ENCODE measurements at places on chromosomes 3 and 15. TPM values are rescaled to one million over a fixed set of nuclear protein-coding genes. Genes with fewer than 3 reads are reported as not detected.

The FSIP1 gene
- total RNA-seq: 0.68 TPM

The LRTM1 gene
- total RNA-seq: not detected

The GOLGA8S gene
- 0.05 TPM for total RNA-seq

GRCh38 chr15:99981839-99982658 is 248.8 kb upstream of the LYSMD4 start:
- no peak overlapping the region for H3K4me3 ChIP-seq
- no peak for DNase-seq
- H3K4me1 ChIP-seq: no peaks in the 10 kb centered on the region
- H3K27ac ChIP-seq: no peak overlapping the region

DNA sequence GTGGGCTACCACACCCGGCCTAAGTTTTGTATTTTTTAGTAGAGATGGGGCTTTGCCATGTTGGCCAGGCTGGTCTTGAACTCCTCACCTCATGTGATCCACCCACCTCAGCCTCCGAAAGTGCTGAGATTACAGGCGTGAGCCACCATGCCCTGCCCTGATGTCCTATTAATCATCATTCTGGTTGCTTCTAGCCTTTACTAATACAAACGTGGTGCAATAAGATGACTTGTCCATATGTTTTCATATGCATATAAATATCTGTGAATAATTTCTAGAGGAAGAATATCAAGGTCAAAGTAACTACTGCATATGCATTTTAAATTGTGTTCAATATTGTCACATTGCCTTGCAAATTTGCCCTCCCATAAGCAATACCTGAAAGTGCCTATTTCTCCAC is 25.5 kb upstream of the PDHB start:
- no peak overlapping the region for H3K27ac ChIP-seq
- H3K36me3 ChIP-seq: peaks cover 14% of the 10 kb centered on the region
- H3K4me1 ChIP-seq: peaks cover 9% of the 10 kb centered on the region
- no peaks in the 10 kb centered on the region for H3K27me3 ChIP-seq

GRCh38 chr15:44489464-44489863 is 47.5 kb upstream of the EIF3J start:
- H3K4me3 ChIP-seq: no peak overlapping the region
- no peaks in the 10 kb centered on the region for H3K27me3 ChIP-seq
- H3K27ac ChIP-seq: peak overlapping the region; percentile 55
- H3K36me3 ChIP-seq: peaks cover 30% of the 10 kb centered on the region
- H3K4me1 ChIP-seq: peaks cover 39% of the 10 kb centered on the region
- DNase-seq: no peak

DNA sequence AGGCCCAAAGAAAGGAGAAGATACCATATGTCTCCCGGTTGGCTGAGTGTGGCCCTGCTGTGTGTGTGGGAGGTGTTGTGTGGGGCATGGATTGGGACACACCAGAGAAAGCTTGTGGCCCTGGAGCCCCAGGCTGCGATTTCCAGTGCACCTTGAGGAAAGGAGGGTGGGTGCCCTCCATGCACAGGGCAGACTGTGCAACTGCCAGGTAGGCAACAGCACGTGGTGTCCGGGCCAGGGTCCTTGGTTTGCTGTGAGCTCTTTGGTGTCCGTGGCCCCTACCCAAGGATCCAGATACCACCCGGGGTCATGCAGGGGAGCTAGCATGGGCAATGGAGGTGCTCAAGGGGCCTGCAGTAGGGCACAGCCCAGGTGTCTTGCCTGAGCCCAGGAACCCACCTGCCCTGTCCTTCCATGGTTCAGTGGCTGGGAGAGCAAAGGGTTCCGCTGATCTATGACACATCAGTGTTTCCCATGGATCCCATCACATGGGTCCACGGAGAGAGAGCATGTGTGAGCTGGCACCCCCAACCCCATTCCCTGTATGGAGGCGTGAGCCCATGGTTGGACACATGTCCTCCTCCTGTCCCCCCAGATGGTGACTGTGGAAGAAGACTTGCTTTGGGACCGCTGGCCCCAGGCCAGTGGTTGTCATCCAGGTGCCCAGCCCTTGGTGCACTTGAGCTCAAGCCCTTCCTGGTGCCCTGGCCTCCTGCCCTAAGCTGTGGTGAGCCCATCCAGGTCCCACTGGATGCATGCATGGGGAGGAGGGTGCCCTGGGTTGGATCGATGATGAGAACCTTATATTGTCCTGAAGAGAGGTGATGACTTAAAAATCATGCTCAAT is 223.4 kb downstream of the SNRPN start:
- H3K27me3 ChIP-seq: no peaks in the 10 kb centered on the region
- peaks cover 7% of the 10 kb centered on the region for H3K36me3 ChIP-seq
- DNase-seq: no peak
- no peak overlapping the region for H3K4me3 ChIP-seq
- H3K27ac ChIP-seq: no peak overlapping the region
- no peaks in the 10 kb centered on the region for H3K4me1 ChIP-seq

DNA sequence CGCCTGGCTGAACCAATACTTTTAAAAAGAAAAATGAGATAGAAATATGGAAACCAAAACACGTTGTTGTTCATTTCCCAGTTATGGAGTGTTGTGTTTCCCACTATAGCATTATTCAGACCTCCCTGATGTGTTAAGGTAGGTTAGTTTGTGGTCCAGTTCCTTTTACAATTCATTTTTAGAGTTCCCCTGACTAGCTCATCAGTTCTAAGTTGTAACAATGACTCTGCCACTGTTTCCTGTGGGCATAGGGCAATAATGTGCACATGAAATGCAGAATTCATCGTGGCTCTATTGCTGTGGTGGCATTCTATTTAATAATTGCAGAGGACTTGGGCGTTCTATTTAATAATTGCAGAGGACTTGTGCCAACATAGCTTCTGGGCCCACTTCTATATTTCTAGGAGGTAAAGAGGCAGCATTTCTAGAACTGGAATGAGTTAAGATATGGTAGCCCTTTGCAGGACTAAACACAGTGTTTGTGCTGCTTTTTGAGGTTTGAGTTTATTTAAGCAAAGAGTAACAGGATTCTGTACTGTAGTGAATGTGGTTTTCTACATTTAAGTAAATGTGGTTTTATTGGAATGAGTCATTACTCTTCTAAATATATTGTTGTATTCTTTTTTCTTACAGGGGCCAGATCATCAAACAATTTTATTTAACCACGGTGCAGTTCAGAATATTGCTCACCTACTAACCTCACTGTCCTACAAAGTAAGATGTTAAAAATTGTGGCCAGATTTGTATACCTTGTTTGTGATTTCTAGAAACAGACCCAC is 47.5 kb downstream of the ARMC8 start:
- no peak for DNase-seq
- H3K4me3 ChIP-seq: no peak overlapping the region
- H3K27me3 ChIP-seq: no peaks in the 10 kb centered on the region
- peaks cover 32% of the 10 kb centered on the region for H3K36me3 ChIP-seq
- peak overlapping the region; percentile 42 for H3K27ac ChIP-seq

DNA sequence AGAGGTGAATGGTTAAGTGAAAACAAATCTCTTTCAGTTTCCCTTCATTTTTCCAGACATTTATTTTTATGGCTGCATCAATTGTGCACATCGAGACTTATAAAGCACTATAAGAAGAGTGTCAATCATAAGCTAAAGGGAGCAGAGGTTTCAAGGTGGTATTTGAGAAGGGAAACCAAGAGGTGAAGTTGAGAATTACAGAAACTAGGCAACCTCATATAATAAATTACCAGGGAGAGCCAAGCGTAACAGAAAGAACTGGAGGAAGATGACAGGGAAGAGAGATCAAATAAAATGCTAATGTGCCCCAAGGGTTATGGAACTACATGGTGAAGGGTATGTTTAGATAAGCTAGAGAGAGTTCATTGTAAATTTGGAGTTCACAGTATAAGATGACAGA is 6.3 kb upstream of the CCDC54 start:
- no peak overlapping the region for H3K27ac ChIP-seq
- H3K4me3 ChIP-seq: no peak overlapping the region
- no peak for DNase-seq
- H3K4me1 ChIP-seq: no peaks in the 10 kb centered on the region

DNA sequence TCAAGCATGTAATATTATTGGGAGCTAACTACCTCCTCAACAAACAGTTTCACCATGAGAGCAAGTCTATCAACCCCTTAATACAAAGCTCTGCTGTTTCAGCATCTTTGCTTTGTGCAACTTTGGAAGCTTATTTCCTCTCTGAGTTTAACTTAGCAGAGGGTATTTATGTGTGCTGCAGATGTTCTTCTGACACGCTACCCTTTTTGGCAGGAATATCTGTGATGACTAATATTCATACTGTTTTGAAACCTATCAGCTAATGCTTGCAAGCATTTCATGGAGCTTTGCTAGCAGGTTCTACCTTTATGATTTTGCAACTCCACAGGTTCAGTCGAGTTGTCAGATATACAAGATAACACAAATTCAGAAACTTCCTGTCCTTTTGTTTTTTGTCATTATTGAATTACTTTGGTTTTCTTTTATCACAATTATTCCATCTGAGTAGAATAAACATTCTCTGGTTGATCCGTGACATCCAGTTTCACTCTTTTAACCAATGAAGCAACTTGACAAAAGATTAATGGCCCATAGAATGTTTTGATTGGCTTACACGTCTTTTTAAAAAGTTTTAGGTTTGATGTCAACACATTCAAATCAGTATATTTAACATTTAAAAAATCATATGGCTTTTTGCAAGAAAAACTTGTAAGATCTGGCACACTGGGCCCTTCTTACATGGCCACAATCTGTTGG is 1.7 kb upstream of the SLC9A9 start:
- H3K27me3 ChIP-seq: no peaks in the 10 kb centered on the region
- no peak overlapping the region for H3K27ac ChIP-seq
- no peak overlapping the region for H3K4me3 ChIP-seq
- DNase-seq: no peak
- H3K4me1 ChIP-seq: peaks cover 53% of the 10 kb centered on the region

DNA sequence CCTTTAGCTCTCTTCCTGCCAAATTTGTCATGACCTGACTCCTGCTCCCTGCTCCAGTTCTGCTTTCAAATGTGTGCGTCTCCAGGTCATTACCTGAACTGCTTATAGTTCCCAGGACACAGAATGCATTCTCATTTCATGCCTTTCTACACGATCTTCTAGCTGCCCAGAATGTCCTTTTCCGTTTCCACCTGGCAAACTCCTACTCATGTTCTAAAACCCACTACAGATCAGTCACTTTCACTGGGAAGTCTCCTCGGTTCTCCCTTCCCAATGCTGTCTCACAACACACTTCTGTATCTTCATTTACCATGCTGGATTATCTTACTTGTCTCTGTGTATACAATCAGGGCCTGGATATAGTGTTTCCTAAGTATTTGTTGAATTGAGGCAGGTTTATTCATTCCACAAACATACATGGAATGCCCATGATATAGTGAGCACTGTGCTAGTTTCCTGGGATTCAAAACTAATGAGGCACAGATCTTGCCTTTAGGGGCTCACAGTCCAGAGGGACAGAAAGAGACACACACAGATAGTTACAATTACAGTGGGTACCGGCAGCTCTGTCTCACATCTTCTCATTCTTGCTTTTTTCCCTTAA is 1.6 kb upstream of the NOX5 start:
- no peak overlapping the region for H3K4me3 ChIP-seq
- DNase-seq: no peak
- H3K4me1 ChIP-seq: no peaks in the 10 kb centered on the region
- H3K27ac ChIP-seq: no peak overlapping the region
- peaks cover 2% of the 10 kb centered on the region for H3K27me3 ChIP-seq
